ENCODE measurements at places on chromosomes 3 and 15.

DNA sequence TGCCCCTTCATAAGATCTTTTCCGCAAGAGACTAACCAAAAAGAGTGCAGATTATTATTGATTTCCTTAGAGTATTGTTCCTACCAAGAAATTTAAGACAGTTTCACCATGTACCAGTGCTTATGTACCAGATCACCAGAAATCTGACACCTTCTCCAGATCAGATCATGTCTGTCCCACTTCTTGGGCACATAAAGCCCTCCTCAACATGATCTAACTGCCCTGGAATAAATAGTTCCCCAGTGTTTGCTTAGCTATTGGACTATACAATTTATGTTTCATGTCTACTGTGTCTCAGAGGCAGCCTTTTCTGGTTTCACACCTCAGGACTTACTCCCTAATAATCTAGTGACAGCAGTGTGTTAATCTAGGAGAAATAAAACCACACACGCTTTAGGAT, 46.8 kb downstream of the NME9 start:
- DNase-seq, result no peak

DNA sequence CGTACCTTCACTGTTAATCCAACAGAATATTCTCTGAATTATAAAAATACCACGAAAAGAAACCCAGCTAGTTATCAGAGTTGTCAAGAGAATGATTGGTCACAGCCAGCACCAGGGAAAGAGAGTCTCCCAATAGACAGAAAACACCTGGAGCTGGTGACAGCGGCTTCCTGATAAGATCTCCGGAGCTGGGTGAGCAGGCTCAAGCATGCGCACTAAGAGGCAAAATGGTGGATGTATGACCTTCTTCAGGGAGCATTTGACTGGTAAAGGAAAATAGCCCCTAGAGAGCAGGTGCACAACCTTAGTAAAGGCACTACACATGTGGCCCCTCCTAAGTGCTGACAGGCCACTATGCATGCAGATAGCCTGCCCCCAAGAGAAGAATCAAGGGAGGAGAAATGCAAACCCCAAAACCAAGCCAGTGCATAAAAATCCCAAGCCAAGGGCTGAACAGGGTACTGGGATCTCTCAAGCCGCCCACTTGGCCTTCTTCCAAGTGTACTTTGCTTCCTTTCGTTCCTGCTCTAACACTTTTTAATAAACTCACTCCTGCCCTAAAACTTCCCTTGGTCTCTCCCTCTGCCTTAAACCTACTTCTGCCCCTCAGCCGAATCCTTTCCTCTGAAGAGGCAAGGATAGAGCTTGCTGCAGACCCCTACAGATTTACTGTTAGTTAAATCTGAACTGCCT, 93.2 kb downstream of the UACA start:
- no peak for DNase-seq

DNA sequence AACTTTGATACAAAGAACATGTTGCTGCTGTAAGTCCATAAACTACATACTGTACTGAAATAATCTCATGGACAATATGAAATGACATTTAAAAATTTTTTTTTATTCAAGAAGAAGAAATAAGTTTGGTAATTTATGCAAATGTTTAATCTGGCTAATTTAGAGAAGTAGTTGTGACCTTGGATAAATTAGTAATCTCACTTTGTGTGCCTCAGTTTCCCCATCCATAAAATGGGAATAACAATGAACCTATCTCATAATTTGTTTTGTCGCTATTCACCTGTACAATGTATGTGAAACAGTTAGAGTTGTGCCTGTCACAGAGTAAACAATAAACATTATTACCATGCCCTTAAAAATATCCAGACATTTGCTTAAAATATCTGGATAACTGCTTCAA, 15.3 kb upstream of the DPH6 start:
- no peak for DNase-seq

DNA sequence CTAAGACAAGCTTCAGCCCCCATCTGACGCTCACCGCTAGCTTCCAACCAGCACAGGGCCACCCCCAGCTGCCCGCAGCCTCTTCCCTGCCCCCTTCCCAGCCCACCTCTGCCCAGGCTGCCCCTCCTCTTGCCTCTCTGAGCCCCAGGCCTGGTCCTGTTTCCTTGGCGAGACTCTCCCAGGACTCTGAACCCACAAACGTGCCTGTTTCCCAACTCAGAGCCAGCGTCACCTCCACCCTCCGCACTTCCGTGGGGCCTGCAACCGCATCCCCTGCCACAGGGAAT, 35.0 kb downstream of the ZXDC start:
- DNase-seq, result no peak

DNA sequence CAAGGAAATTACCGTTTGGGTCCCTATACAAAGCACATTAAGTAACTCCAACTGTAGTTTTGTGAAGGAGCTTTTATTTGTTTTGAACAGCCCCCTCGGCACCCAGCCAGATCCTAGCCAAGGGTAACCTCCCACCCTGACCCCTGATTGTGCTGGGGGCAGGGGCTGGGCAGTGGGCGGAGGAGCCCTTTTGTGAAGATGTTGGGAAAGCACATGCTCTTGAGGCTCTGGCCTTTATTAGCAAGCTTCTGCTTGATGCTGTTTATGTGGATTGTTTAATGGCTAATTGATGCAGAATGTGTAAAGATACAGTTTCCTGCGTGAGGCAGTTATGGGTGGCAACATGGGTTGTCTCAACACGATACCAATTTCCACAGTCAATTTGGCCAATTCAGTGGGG, 136.5 kb downstream of the MAP2K5 start:
- no peak for DNase-seq

DNA sequence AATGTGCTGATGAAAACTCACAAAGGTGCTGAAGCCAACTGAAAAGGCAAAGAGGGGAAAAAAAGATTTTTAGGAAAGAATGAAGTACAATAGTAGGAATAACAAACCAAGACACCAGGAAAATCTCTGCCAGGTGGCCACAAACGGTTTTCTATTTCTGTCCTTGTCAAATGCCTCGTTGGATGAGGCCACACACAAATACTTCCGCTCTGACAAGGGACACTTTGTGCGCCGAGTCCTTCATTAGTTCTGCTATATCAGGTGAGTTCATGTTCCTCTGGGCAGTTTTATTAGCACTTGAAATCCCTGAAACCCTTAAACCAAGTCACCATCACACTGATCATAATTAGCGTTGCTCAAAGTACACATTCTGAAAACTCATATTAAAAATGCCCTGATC, 373.1 kb downstream of the VPS13C start:
- no peak for DNase-seq

- DNase-seq, result no peak
Observed at GRCh38 chr3:130950641-130951040, 56.8 kb downstream of the ATP2C1 start.

GRCh38 chr3:94972066-94972465, 909.2 kb downstream of the NSUN3 start:
- DNase-seq, result no peak

DNA sequence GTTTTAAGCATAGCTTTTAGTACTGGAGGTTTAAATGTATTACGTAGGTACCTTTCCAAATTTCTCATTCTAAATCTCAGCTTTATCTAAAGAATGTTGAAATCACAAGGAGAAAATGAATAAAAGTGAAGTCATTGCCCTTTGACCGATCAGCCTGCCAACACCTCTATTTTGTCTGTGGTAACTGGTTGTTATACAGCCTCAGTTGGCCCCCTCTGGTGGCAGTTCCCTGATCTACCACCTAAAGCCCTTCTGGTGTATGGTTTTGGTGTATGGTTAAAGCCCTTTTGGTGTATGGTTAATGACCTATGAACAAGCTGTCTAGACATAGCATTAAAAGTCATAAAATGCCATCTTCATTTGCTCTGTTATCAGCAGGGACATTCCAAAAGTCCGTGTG, 378.2 kb upstream of the AZI2 start:
- no peak for DNase-seq

DNA sequence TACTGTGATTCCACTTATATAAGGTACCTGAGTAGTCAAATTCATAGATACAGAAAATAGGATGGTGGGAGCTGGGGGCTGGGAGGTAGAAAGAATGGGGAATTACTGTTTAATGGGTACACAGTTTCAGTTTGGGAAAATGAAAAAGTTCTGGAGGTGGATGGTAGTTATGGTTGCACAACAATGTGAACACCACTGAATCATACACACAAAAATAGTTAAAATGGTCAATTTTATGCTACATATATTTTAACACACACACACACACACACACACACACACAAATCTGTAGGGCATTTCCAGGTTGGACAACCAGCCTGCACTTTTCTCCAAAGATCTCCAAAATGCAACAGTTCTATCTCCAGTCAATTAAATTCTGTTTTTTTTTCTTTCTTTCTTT, 1.4 kb downstream of the CCDC32 start:
- no peak for DNase-seq

- DNase-seq, result no peak
Observed at GRCh38 chr3:156474560-156475389, 80.1 kb downstream of the SSR3 start.

DNA sequence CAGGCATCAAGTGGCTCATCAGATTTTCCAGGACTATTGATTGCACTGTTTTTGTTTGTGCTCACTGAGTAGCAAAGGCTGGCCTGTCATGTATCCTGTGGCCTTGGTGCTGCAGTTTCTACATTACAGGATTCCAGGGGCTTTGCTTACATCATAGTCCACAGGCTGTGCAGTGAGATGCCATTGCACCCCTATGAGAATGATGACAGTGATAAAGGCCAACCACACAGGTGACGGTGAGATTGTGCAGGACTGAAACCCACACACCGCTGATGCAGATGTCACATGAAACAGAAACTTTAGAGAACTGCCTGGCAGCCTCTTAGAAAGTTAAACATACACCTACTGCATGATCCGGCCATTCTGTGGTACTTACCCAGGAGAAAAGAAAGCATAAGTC, 195.0 kb upstream of the UBE3A start:
- no peak for DNase-seq

DNA sequence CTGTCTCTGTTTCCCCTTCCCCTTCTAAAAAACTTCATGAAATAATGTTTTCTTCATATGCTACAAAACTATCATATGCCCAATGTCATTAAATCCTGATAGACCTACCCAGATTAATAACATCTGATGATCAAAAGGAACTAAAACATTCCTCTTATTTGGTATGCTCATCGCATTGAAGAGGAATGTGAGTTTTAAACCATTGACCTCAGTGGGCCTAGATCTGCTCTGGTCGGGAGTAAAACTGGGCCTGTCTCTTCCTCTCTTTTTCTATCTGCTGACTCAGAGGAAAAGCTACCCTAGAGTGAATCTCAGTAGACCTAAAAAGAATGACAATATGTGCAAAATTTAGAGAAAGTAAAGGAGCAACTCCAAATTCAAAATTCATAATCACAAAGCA, 275.8 kb downstream of the SATB1 start:
- DNase-seq, result no peak

GRCh38 chr3:141094790-141095545, 43.8 kb downstream of the SPSB4 start:
- peak; percentile 48 for DNase-seq
